Spinal cord (tissue), 10 donors: ENCODE measurements at places on chromosomes 1 and 21. TPM values are rescaled to one million over a fixed set of nuclear protein-coding genes. Genes with fewer than 3 reads are reported as not detected.

C1orf115 gene
- 22.5 TPM for polyA plus RNA-seq

TSTD1 gene
- polyA plus RNA-seq: 10.5 TPM

DMBX1 gene
- polyA plus RNA-seq: 0.23 TPM

CACYBP gene
- 143 TPM for polyA plus RNA-seq

DENND1B gene
- 12.4 TPM for polyA plus RNA-seq

AMY1C gene
- polyA plus RNA-seq: not detected

AADACL3 gene
- not detected for polyA plus RNA-seq

BMP8B gene
- 19.4 TPM for polyA plus RNA-seq

PRAMEF14 gene
- not detected for polyA plus RNA-seq

FAM72D gene
- polyA plus RNA-seq: 2.5 TPM

CLCA4 gene
- polyA plus RNA-seq: not detected

AVPR1B gene
- polyA plus RNA-seq: 0.12 TPM

PSMB4 gene
- 285 TPM for polyA plus RNA-seq

FAM151A gene
- polyA plus RNA-seq: 0.22 TPM

FCRL6 gene
- not detected for polyA plus RNA-seq

OR10Z1 gene
- 0.08 TPM for polyA plus RNA-seq

TRIM67 gene
- 33.9 TPM for polyA plus RNA-seq

CD34 gene
- polyA plus RNA-seq: 27.9 TPM

UMODL1 gene
- polyA plus RNA-seq: 0.21 TPM

MCOLN3 gene
- polyA plus RNA-seq: 0.36 TPM

ROR1 gene
- polyA plus RNA-seq: 4.0 TPM

ADORA3 gene
- 14.5 TPM for polyA plus RNA-seq

TCHHL1 gene
- polyA plus RNA-seq: not detected

PRKAA2 gene
- polyA plus RNA-seq: 9.6 TPM

A3GALT2 gene
- 0.57 TPM for polyA plus RNA-seq

HHAT gene
- 4.8 TPM for polyA plus RNA-seq
